Dorsolateral prefrontal cortex (tissue), 122 donors: ENCODE measurements at places on chromosomes 2 and 18. TPM values are rescaled to one million over a fixed set of nuclear protein-coding genes. Genes with fewer than 3 reads are reported as not detected.

Gene INHBB
- total RNA-seq = 5.7 TPM

Gene OR6B2
- total RNA-seq = not detected

Gene PRKAG3
- total RNA-seq = not detected

Gene TCF23
- not detected for total RNA-seq

Gene ATRAID
- total RNA-seq = 50.4 TPM

Gene ANKRD30BL
- 24.6 TPM for total RNA-seq

Gene ZAP70
- total RNA-seq = 3.4 TPM

Gene CMPK2
- 14.3 TPM for total RNA-seq

Gene CHPF
- total RNA-seq = 45.1 TPM
